Stromal cell of bone marrow (primary cell): ENCODE measurements at places on chromosomes 16 and 17.
A peak's percentile ranks its signal among the peaks of the same experiment; 100 is the strongest.

DNA sequence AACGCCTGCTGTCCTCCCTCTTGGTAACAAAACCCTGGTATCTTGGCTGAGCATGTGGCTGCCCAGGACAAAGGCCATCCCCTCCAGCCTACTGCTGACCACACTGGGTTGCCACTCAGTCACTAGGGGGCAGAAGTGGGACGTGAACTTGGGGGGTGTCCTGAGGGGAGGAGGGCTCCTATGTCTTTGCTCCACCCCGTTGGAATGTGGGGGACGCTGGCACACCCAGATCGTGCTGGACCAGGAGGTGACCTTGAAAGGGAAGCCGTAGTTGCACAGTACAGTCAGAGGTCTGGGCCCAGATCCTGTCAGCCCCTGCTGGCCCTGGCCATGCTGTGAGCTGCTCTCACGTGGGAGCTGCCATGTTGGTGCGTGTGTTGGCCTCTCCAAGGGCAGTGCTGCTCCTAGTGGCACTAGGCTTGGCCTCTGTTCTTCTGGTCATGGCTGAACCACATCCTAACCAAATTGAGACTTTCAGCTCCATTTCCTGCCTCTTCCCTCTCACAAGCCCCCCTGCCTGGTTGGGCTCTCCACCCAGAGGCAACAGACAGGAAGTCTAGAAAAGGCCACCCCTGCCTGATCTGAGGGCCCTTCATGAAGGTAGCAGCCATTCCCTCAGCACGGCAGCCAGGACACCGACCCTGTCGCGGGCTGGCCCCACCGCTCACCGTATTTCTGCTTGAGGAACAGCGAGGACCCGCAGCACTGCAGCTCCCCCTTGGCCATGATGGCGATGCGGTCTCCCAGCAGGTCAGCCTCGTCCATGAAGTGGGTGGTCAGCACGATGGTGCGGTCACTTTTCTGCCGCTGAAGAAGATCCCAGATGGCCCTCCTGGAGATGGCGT, 29.0 kb upstream of the RNPS1 start:
- DNase-seq, result peak; percentile 17

- DNase-seq, result no peak
These were observed 9.8 kb downstream of the ASPA start for GRCh38 chr17:3485481-3486068.

- DNase-seq, result no peak
These were observed 27.1 kb upstream of the C16orf78 start for GRCh38 chr16:49346459-49346858.

GRCh38 chr17:13266606-13267005, 248.8 kb upstream of the ELAC2 start:
- no peak for DNase-seq

- DNase-seq, result no peak
These were observed 16.7 kb upstream of the IRF8 start for GRCh38 chr16:85882181-85882810.

GRCh38 chr16:7086822-7087616, 245.6 kb upstream of the RBFOX1 start:
- DNase-seq, result no peak

GRCh38 chr17:80446645-80447405, 29.6 kb downstream of the NPTX1 start:
- DNase-seq, result no peak

- DNase-seq, result no peak
These were observed 126.1 kb downstream of the PITPNC1 start for GRCh38 chr17:67503184-67503583.

- DNase-seq, result no peak
These were observed 1.5 kb downstream of the N4BP1 start for GRCh38 chr16:48608452-48608851.

- DNase-seq, result no peak
These were observed 14.2 kb upstream of the CCL1 start for GRCh38 chr17:34377078-34377823.

DNA sequence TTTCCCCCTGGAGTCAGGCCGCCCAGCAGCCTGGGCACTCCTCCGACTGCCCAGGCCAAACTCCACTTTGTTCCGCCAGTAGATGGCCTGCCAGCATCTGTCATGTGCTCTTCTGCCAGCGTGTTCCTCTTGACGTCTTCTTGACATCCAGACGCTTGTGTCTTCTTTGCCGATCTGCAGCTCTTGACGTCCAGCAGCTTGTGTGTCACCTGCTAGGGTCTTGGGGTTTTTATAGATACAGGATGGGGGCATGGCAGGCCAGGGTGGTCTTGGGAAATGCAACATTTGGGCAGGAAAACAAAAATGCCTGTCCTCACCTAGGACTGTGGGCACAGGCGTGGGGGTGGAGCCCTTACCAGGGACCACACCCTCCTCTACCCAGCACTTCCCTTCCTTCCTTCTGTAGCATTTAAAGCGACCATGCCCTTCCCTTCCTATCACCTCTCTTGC, 88.7 kb downstream of the BMERB1 start:
- DNase-seq, result no peak

DNA sequence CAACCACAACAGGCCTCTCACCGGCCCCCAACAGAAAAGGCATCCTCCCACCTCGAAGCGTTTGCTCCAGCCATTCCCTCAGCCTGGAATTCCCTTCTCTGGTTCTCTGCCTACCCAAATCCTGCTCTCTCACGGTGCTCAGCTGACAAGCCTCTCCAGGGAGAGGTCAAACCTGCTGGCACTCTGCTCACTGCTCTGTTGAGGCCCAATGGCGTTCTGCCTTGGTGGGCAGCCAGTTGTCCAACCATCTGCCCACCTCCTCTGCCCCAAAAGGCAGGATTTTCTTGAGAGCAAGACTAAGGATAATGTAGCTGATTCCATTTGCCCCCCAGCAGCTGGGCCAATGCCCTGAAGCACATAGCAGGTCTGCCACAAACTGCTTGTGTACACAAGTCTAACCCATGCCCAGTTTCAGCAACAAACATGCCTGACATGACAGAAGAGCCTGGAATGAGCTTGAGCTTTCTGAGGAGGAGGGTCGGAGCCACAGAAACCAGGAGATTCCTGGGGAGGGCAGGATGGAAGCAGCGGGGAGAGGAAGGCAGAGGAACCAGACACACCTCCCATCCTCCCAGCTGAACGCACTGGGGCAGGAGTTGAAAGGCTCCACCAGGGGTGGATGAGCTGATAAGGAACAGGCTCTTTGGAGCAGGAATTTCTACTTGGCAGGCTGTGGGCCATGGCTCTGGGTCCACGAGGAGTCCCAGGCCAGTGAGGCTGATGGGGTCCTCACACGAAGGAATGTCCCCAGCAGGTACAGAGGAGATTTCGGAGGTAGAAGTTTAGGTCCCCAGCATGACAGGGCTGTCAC, 23.9 kb downstream of the ARHGAP27 start:
- DNase-seq, result no peak

DNA sequence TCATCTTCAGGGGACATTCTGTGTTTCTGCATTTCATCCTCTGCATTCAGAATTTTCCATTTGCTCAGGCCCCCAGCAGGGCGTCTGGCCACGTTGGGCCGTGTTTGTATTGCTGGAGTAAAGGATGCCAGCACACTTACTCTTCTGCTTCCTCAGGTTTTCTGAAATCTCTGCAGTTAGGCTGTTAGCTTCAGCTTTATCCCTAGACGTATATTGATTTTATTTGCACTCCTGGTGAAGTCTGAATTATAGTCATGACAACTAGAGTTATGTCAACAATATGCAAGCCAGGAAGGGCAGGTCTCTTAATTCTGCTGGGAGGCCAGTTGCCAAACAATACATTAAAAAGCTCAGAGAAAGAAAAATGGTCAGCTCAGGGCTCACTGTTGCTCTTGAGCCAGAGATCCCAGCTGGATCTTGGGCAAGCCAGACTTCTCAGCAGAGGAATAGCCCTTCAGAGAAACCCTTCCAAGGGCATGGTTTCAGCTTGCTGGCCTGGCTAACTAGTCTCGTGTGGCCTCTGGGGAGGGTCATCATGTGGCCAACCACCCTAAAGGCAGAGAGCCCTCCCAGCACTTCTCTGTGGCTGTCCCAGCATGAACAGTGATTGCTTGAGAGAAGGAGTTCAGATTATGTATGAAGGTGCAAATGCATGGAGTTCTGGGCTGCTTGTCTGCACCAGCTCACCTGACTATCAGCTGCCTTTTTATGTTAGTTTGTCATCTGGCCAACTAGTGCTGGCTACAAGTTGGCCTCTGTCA, 110.2 kb upstream of the CACNG5 start:
- DNase-seq, result peak; percentile 83

GRCh38 chr16:83561876-83562275, 245.9 kb upstream of the HSBP1 start:
- DNase-seq, result no peak

DNA sequence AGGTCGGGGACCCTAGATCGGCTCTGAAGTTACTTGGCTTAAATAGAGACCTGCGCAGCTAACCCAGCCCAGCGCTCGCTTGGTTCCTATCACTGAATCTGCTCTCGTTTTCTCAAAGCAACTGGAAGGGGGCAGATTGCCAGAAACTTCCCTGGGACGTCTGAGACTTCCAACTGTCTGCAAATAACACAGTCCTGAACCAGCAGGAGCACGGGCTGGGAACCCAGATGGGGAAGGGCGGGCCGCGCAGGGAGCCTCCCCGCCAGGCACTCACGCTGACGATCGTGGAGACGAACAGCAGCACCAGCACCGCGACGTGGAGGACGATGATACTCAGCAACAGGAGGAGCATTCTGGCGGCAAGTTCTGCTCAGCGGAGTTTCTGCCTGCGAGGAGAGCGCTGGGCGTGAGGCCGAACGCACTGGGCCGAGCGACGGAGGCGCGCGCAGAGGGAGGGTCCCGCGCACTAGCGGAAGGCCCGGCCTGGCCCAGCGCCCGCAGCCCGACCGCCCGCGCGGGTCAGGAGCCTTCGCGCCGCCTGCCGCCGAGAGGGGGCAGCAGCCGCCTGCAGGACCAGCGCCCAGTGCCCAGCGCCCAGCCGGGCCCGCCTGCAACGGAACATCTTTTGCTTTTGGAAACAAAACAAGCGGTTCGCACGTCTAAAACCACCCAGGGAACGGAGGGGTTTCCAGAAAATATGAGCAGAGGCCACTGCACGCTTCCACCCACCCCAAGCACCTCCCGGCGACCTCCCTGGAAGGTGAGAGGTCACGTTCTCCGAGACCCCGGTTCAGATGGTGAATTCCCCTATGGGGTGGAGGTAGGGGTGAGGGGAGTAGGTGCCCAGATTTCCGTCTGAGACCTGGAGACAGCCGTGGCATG, 4.5 kb downstream of the PMP22 start:
- DNase-seq, result peak; percentile 63

DNA sequence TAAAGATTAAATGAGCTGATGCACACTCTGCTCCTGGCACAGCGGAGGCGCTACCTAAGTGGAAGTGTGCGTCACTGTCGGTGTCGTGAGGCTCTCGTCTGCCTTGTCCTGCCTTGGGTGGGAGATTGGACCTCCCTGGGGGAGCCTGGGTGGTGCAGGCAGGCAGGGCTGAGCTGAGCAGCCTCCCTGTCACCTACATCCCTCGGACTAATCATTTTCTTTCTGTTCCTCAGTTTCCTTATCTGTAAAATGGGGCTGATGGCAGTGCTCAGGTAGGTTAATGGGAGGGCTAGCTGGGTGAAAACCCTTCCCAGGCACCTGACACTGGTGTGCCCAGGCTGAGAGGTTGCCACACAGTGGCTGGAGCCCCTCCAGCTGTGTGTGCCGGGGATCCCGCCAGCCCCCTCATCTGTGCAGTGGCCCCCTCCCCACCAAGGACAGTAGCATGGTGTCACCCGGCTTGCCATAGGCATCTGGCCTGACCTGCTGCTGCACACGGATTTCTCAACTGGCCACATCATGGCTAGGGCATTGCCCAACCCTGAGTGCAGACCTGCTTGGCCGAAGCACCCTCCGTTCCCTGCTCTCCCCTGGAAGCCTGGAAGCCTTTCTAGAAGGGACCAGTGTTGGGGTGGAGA, 4.3 kb downstream of the ADCY7 start:
- no peak for DNase-seq

- no peak for DNase-seq
These were observed 260.0 kb downstream of the HAPSTR1 start for GRCh38 chr16:9351440-9351839.

DNA sequence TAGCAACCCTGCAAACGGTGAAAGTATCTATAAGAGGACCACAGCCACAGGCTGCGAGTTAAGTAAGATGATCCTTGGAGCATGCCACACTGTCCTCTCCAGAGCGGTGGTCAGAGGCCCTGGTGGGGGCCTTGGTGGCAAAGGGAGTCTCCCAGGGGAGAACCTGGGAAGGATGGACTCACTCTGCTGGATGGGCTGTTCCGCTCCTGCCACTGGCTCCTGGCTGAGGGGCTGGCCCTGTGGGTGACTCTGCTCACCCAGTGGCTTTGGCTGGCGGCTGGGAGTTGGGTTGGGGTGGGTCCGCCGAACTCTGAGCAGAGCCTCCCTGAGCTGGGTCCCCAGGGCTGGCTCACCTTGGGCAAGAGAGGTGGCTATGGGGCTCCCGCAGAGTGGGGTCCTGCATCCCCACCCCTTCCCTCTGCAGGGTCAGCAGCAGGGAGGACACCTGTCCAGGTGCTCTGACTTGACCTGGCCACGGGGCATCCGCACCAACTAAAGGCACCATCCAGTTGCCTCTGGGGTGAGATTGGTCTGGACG, 7.3 kb downstream of the CDK5R1 start:
- no peak for DNase-seq

DNA sequence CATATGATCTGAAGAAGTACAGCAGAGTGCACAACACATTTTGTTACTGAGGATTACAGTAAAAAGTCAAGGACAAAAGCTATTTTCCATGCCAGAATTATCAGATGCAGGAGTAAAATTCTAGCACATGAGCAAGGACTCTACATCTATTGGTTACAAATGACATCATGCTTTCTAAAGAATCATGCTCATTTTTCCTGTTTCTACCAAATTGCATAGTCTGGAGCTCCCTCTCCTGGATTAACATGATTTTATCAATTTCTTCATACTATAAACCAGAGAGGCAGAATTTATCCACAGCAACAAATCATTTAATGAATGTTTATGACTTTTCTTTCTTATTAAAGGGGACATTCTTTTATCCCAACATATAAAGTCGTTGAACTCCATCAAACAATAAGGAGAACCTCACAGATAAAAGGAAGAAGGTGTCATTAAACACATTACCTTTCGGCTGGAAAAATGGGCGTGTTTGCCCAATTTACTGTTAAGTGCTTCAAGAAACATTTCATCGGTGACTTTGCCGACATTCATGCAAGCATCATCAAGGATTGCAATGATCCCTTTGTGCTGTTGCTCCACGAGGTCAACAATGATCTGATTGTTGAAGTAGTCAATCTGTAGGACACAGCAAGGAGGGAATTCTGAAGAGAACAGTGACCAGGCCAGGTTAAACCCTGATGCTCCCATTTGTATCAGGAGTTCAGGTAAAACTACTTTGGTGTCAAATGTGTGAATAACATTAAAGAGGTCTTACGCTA, 121.7 kb downstream of the MYO1D start:
- peak; percentile 54 for DNase-seq

- DNase-seq, result no peak
These were observed 13.9 kb downstream of the NGFR start for GRCh38 chr17:49508866-49509587.

- DNase-seq, result no peak
These were observed 1.9 kb upstream of the CHST5 start for GRCh38 chr16:75537776-75538175.

- no peak for DNase-seq
These were observed 59.3 kb downstream of the USP10 start for GRCh38 chr16:84759061-84759460.
